CD4-positive, alpha-beta T cell treated with Interferon alpha-2 for 1 hour (primary cell): ENCODE measurements at places on chromosomes 6 and 20.
A peak's percentile ranks its signal among the peaks of the same experiment; 100 is the strongest.

DNA sequence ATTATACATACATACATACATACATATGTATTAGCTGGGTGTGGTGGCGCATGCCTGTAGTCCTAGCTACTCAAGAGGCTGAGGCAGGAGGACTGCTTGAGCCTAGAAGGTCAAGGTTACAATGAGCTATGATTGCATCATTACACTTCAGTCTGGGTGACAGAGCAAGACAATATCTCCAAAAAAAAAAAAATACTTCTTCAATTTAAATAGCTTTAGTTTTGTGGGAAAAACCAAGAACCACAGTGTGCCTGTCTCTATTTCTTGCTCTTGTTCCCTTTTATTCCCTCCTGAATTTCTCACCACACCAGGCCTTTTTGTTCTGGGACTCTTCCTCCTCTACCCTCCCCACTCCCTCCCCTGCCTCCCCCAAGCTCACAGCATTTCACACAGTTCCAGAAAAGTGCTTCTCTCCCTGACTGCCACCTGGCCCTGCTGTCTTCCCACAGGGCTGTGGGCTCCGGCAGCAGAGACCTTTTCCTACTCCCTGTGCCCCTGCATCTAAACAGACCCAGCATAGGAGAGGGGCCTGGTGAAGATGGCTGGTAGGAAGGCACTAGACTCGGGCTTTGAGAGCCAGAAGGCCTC, 1.3 kb downstream of the C20orf203 start:
- DNase-seq = no peak

- DNase-seq = no peak
Observed at GRCh38 chr6:53436526-53437303, 88.0 kb upstream of the ELOVL5 start.

DNA sequence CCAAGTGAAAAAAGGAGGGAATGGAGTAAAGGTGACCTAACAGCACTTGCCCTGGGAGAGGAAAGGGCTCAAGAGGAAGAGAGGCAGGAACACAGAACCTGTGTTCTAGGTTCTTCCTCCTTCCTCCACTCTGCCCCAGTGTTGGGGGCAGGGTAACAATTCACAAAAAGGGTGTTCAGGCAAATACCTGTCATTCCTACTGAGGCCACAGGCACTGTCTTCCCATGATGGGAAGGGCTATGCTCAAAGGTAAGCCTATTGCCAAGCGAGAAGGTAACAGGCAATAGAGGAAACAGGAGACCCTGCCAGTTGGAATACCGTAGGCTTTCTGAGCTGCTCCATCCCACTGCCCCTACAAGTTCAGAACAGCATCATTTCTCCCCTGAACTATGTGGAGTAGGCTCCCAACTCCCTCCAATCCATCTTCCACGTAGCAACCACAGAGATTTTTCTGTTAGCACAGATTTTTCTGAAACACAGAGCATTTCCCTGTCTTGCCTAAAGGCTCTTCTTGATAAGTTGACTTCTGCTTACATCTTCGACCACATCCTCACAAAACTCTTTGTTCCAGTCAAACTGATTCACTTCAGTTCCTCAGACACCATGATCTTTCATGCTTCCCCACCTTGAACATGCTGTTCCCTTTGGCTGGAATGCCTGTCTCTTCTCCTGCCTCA, 2.7 kb downstream of the AGPAT1 start:
- no peak for DNase-seq

DNA sequence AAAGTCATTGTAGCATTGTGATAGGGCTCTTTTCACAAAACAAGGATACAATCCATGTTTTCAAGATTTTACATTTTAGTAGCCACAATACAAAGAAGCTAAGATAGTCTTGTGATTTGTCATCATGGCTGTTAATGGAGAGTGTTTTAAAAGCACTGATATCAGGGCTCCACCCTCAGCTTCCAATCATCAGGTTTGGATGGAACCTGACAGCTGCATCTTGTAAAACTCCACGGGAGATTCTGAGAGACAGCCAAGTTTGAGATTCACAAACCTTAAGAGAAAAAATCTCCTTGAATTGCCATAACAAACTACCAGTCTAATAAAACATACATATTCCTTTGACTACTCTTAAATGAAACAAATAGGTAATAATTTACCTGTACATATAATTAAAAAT, 280.2 kb downstream of the ESR1 start:
- DNase-seq = no peak

DNA sequence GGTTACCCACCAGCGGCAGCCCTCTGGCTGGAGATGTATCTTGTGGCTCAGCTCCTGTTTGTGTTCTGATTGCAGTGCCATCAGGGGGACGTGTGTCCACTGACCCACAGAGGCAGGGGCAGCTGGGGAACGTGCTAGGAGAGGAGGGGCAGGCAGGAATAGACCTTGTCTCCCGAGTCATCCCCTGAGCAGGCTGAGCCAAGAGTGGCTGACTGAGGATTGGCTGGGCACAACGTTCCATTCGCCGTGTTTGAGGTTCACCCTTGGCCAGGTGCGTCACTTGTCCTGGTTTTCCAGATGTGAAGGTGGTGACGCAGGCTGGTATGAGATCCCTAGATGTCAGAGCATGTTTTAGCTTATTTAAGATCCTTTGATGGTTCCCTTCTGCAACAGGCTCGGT, 57.7 kb downstream of the ADNP start:
- no peak for DNase-seq

GRCh38 chr20:58231683-58232082, 3.2 kb upstream of the ANKRD60 start:
- no peak for DNase-seq

DNA sequence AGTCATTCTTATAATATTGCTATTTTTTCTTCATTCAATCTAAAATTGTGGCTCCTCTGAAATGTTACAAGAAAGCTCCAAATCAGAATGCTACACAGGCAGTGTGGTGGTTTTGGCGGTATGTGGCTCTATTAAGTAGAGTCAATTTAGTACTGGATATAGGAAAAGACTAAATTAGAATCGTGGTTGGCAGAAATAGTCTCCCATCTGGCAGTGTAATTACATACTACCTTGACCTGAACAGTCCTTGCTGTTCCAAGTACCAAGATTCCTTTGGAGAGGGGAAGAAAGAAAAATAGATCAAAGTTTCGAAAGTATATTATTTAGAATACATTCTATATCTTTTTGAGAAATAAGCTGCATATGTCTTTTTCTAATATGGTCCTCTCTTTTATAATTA, 78.2 kb downstream of the C6orf118 start:
- DNase-seq = no peak

DNA sequence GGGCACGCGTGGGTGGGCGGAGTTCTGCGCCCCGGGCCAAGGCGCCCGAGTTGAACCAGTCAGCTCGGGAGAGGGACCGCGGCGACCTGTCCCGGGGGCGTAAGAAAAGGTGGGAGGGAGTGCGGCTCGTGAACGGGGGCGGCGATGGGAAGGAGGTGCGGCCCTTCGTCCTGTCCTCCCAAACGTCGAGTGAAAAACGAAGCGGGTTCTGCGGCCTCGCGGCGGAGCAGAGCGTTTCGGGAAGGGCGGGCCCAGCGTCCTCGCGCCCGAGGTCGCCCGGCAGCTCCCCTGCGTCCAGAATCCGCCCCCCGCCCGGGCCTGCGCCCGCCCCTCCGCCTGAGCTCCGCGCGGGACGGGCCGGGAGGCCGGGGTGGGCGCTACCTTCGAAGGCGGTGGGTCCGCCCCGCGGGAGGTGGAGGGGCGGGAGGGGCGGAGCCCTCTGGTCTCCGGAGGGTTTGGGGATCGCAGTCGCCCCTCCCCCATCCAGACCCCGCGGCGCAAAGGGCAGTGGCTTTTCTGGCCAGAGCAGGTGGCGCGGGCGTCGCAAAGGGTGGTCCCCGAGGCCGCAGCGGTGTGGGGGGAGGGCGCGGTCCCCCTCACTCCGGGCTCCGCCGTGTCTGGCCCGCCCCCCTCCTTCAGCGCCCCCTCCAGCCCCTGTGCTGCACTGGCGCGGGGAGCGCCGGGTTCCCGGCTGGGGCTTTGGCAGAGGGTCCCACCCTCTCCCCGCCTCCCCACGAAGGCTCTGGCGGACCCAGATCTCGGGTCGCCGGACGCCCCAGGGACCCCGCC, 838 bp downstream of the STMN3 start:
- no peak for DNase-seq

DNA sequence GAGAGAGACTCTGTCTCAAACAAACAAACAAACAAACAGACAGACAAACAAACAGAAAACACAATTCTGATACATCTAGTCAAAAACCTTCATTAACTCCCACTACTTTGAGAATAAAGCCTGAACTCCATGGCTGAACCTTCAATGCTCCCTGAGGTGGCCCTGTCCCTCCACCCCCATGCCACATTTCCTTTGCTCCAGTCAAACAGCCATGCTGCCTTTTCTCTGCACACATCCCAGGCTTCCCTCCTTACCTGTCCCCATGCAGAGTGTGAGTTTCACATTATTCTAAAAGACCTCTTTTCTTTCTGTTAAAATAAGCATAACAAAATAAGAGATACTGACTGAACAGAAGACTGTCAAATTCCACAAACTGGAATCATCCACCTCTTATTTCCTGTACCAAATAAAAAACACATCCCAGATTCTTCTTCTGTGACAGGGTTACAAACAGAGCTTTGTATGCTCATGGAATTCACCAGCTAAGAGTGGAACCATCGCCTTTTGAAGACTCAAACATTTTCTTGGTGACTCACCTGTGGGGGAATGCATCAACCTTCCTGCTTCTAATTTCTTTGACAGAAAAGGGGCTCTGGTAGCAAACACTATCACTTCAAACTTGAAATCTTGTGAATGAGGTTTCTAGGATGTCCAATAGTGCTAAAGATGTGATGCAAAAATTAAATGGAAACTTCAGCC, 71.0 kb upstream of the SLC22A16 start:
- DNase-seq = no peak

- DNase-seq = no peak
Observed at GRCh38 chr20:1184638-1185315, at the start of gene TMEM74B. TSS of gene TMEM74B (minus strand) at chr20:1184981. CDS start at chr20:1183801, 1,180 bp downstream.

DNA sequence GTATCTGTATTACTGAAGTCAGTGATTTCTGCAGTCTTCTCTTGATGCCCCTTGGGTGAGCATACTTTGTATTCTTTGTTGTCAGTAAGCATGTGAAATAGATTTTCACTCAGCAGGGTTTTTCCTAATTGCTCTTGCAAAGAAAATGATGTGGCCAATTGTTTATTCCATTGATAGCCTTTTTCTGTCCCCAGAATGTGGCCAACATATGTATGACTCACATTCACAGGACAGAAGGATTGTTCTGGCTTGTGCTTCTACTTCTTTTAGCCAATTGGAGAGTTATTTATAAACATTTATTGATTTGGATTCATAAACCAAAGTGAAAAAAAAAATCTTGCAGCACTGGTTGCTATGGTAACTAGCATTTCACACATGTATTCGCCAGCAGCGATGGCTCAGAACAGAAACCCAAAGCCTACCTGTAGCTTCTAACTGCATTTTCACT, 54.4 kb upstream of the RBM24 start:
- no peak for DNase-seq

DNA sequence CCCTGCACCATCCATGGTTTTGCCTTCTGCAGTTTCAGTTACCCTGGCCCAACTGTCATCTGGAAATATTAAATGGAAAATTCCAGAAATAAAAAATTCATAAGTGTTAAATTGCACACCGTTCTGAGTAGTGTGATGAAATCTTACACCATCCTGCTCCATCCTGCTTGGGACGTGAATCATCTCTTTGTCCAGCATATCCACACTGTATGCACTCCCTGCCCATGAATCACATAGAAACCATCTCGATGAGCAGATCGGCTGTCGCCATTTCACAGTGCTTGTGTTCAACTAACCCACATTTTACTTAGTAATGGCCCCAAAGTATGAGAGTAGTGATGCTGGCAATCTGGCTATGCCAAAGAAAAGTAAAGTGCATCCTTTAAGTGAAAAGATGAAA, 105.9 kb upstream of the ID4 start:
- no peak for DNase-seq

- no peak for DNase-seq
Observed at GRCh38 chr20:52129611-52130010, 62.0 kb downstream of the ZFP64 start.

DNA sequence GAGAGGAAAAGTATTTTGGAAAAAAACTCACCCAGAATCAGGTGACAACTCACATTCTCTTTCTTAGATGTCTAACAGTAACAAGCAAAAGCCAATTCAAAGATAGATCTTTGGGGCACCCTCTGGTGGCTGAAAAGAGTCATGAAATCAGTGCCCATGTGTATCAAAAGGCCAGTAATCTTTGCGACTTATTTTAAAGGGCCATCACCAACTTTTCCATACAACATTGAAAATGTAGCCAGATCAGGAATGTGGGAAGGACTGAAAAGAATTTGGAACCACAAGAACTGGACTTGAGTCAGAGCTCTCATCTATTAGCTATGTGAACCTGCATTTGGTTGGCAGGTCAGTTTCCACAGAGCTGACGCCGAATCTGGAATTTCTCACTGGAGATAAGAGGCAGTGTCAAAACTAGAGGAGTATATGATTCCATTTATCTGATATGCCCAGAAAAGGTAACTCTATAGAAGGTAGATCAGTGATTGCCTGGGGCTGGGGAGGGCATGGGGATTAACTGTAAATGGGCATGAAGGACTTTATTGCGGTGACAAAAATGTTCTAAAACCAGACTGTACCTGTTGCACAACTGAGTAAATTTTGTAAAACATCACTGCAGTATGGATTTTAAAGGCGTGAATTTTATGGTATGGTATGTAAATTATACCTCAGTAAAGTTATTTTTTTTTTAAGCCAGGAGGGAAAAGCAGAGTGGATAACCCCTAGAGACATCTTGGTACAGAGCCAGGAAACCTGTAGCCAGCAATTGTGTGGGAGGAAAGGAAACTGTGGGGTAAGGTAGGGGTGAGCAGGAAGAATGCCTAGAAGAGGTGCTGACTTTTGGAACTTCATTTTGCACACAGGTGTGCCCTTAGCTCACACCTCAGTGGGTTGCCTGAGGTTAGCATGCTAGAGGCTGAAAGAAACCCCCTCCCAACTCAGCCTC, 117.1 kb upstream of the ASF1A start:
- peak; percentile 82 for DNase-seq

DNA sequence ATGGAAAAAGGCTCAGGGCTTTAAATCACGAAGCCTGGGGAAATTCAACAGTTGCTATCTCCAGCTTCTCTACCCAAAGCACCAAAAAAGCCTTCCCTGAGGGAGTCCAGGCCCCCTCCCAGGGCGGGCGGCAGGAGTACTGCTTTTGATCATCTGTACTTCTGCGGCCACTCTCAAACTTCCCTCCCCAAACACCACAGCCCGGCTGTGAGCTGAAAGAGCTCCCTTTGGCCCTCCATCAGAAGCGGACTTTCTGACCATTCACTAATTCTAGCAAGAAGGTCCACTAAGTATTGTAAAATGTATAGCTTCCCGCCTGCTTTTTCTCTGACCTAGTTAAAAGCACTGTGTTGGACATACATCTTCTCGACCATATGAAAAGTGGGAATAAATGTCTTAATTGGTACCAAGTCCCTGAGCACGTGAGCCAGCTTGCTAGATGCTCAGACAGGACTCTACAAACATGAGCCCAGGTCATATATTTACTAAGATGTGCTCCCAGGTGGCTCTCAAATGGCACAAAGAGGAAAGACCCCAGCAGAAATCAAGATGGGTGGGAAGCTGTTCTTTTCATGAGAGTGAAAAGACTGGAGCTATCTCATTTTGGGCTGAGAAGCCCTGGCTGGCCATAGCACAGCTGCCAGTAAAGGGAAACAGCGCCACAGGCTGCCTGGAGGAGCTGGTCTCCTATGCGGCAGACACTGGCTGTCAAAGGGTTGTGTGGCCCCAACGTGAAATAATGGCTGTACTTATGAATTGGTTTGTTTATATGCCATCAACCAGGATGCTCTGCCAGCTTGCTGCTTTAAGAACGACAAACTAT, 58.6 kb downstream of the GFOD1 start:
- DNase-seq = no peak

- no peak for DNase-seq
Observed at GRCh38 chr20:43029176-43029575, 160.5 kb downstream of the PTPRT start.
